ENCODE measurements at places on chromosomes 1 and 21.

- peak; percentile 89 for DNase-seq
Measured at GRCh38 chr1:51234721-51235425, 1.2 kb upstream of the RNF11 start.

DNA sequence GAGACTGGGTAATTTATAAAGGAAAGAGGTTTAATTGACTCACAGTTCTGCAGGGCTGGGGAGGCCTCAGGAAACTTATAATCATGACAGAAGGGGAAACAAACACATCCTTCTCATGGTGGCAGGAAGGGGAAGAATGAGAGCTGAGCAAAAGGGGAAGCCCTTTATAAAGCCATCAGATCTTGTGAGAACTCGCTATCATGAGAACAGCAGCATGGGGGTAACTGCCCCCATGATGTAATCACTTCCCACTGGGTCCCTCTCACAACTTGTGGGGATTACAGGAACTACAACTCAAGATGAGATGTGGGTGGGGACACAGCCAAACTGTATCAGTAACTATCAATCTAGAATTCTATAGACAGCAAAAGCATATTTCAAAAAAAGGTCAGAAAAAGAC lies 64.7 kb upstream of the ACTRT2 start:
- no peak for DNase-seq

- no peak for DNase-seq
Measured at GRCh38 chr1:34906756-34907155, 22.7 kb downstream of the DLGAP3 start.

DNA sequence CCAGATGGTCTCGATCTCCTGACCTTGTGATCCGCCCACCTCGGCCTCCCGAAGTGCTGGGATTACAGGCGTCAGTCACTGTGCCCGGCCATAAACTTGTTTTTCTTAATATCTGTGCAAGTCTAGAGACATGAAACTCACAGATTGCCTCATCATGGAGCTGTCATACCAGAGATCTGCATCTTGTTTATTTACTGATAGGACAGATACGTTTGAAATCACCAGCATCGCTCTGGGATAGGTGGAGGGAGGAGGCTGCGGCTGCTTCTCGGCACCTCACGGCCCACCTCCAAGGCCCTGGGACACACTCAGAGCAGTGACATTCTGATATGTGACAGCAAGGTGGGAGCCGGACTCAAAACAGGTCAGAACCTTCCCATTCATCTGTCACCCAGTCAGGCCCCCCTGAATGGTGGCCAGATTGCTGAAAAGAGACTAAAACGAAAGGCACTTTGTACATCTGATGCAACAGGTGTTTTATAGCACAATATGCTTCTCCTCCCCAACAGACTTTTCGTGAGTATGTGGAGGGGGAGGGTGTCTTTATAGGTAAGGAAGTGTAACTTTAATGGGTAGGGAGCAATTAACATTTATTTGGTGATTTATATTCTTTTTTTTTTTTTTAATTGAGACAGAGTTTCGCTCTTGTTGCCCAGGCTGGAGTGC lies 18.1 kb upstream of the LSM10 start:
- no peak for DNase-seq

- DNase-seq, result no peak
Measured at GRCh38 chr1:44543786-44544185, 130.5 kb downstream of the TMEM53 start.
